ENCODE measurements at places on chromosomes 3 and 15.

DNA sequence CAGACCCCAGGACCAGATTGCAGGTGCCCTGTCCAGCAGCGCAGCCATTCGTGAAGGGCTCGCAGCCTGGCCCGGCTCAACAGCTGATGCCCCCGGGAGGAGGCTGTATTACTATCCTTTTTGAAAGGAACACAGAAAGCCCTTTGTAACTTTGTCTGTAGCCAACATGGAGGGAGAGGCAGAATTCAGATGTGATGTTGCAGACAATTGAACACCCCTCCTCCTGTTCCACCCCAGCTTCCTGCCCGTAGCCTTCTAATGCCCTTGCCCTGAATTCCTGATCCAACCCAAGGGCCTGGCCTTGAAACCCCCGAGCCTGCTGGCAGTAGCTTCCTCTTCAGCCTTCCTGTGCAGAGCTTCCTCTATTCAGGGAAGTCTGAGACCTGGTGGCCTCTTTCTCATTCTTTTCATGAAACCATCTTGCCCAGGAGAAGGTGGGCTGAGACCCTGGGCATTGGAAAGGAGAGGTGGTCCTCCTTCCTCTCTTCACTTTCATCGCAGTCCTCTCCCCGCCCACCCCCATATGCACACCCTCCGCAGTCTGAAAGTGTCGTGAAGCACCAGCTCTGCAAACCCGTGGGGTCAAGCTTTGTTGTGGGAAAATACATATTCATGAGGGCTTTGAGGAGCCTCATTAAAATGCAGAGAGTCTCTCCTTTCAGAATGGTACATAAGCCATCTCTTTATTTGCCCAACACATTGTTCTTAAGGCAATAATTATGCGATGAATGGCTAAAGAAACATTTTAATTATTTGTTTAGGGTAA, 109.2 kb downstream of the APBA2 start:
- DNase-seq, result no peak

DNA sequence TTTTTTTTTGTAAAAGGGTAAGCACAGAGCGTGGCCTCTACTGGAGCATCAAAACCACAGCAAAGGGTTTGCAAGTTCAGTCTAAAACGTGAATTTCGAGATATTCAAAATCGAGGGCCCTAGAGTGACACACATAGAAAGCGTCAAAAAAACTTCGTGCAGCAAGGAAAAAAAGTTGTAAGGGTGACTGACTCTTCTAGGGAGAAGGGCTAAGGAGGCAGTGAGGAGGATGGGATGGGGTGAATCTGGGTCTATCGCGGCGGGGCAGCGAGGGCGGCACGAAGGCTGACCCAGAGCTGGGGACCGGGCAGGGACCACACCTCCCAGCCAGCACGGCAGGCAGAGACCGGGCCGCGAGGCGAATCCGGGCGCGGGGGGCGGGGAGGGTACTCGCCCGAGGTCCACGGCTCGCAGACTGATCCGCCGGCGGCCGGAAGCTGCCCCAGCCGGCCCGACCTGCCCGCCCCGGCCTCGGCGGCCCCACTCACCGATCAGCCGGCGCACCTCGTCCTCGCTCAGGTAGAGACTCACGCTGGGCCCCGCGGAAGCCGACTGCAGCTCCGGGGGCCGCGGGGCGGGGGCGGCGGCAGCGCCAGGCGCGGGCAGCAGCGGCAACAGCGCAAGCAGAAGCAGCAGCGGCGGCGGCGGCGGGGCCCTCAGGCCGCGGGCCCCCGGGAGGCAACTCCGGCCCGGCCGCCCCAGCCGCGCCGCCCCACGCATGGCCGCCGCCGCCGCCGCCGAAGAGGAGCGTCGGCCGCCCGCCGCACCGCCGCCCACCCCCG, 533 bp downstream of the RYK start:
- DNase-seq, result peak; percentile 78

- DNase-seq, result no peak
These were observed 79.3 kb upstream of the SNRPA1 start for GRCh38 chr15:101374326-101374725.

DNA sequence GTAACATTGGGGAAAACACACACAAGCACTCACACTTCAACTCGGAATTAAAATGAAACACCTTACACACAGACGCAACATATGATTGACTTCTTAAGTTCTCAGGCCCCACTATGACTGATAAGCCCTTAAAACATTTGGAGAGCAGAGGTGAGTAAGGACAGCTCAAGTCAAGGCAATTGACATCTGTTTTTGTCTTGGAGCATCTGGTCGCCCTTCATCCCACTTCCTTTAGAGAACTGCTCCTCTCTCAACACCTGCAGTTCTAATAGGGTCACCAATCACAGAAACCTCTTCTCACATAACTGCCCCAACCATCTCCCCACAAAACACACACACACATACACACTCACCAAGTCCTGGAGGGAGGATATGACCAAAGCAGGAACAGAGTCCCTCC, 43.4 kb downstream of the ERC2 start:
- DNase-seq, result no peak

DNA sequence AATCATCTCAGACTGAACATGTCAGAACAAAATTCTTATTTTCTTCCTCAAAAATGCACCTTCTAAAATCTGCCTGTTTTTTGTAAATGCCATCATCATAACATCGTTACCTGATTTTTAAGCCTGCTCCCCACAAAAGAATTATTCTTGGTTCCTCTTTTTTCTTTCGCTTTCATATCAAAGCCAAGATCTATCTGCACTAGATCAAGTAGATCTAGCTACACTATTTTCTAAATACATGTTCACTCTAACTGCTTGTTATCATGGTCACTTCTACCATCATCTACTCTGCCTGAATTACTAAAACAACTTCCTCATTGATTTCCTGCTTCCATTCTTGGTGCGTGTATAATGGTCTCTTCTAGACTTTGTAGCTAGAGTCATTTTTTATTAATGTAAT, 217.7 kb downstream of the ARPP21 start:
- DNase-seq, result no peak

DNA sequence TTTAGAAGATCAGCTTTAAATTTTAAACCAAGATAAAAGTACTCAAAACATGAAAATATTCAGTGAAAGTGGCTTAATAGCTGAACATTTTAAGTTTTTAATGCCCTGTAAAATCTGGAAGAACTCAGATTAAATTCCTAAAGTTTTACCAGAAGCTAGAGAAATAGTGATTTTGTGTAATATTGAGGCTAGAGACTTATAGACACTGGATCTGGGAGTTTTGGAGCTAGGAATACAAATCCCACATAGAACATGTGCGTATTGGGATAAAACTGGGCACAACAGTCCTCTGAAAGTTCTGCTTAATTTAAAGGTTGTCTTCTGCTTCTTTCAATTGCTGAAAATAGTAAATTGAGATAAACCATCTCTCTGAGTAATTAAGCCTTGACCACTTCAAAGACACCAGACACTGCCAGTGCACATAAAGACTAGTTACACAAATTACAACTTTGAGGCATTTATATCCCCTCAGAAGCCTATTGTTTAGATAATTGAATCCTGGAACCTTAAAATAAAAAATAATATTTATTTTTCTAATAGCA, 1382.5 kb downstream of the OTOL1 start:
- no peak for DNase-seq

GRCh38 chr15:84967380-84967779, 14.3 kb upstream of the PDE8A start:
- DNase-seq, result no peak

DNA sequence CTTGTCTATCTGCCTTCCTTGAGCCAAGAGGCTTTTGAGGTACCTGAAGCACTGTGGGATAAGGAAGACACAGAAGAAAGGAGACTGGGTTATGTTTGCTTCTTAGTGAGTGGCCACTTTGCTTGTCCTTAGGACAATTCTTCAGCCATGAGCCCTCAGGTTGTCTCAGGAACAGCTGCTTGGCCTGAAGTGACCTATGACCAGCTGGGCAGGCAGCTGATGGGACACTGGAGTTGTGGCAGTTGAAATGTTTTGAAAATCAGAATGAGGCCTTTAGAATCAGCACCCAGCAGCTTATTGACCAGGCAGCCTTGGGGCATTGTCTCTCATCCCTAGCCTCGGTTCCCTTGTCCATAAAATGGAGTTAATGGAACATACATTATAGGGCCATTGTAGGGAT, 37.0 kb downstream of the RBP2 start:
- no peak for DNase-seq

DNA sequence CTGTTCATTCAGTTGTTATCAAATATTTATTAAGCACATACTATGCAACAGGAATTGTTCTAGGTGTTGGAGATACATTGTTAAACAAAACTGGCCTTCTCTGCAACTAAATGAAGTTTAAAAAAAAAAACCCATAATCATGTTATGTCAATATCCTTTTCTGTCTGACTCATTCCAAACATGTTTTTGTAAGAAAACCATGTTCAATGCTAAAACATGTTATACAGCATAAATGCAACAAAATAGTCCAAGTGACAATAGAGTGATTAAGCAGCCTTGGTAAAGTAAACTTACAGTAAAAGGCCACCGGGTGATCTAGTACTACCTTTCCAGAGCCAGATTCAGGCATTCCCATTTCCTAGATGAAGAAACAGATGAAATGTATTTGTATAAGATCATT, 278.0 kb upstream of the NECTIN3 start:
- DNase-seq, result no peak

GRCh38 chr3:38349684-38350359, 3.2 kb downstream of the XYLB start:
- no peak for DNase-seq

DNA sequence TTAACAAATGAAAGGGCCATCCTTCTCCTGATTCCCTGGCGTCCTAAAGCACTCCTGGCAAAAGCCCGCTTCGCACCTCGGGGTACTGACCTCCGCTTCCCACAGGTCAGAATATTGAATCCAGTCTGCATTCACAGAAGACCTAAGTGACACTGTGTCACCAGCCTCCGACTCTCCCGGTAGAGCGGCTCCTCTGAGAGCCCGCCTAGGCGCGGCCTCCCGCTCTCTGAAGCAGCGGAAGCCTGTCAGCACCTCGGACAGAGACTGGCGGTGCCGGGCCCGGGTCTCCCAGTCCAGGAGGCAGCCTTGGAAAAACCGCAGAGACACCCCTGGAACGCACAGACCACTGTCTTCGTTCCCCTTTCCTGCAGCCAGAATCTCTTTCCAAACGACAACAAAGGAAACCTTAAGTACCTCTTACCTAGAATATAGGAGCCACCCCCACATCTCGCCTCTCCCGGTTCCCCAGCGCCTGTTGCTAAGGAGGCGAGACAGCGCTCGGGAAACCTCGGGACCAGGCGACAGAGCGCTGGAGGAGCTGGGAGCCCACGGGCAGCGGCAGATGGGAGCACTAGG, 1.2 kb downstream of the GABRB3 start:
- peak; percentile 93 for DNase-seq

DNA sequence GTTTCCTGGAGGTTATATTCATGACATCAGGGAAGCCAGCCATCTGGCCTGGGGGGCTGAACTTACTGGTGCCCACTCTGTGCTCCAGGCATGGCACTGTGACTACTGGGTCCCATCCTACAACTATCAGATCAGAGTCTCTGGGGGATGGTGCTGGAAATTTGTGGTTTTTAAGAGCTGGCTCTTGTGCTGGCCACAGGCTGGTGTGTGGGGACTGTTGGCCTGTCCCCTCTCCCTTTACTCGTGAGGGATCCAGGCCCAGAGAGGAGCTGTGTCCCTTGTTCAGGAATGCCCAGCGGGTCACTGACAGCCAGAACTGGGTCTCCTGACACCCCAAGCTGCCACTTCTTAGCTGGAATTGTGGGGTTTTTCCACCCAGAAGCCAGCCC, 44.5 kb upstream of the SEC22A start:
- no peak for DNase-seq

- DNase-seq, result no peak
These were observed 400 bp downstream of the RAB43 start for GRCh38 chr3:129121016-129121791.

DNA sequence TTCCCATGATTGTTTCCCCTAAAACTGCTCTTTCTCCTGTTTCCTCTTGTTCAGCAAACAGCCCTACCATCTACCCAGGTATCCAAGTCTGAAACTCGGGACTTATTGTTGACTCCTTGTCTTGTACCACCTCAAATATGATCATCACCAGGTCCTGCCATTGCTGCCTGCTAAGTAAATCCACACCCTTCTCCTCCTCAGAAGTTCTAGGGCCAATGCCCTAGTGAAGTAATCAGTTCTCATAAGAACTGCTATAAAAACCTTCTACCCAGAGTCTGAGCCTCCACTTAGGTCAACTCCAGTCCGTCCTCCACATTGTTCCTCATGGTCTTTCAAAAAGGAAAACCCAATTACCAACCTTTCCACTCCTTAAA, 77.0 kb upstream of the IL12A start:
- no peak for DNase-seq

- DNase-seq, result no peak
These were observed 33.2 kb downstream of the CDCP1 start for GRCh38 chr3:45112939-45113338.

DNA sequence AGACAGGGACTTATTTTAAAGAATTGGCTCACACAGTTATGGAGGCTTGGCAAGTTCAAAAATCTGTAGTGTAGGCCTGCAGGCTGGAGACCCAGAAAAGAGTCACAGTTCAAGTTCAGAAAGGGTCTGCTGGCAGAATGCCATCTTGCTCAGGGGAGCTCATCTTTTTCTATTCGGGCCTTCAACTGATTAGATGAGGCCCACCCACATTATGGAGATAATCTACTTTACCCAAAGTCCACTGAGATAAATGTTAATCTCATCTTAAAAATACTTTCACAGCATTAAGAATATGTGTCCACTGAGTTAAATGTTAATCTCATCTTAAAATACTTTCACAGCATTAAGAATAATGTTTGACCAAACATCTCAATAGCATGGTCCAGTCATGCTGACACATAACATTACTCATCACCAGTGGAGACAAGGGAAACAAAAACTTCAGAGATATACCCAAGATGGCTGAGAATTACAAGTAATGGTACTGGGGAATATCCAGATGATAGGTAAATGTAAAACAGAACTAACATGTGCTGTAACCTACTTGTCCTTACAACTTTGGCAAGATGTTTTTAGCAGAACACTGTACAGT, 74.3 kb upstream of the STAC start:
- no peak for DNase-seq

- peak; percentile 74 for DNase-seq
These were observed 1.6 kb downstream of the CYP11A1 start for GRCh38 chr15:74365598-74366445.

DNA sequence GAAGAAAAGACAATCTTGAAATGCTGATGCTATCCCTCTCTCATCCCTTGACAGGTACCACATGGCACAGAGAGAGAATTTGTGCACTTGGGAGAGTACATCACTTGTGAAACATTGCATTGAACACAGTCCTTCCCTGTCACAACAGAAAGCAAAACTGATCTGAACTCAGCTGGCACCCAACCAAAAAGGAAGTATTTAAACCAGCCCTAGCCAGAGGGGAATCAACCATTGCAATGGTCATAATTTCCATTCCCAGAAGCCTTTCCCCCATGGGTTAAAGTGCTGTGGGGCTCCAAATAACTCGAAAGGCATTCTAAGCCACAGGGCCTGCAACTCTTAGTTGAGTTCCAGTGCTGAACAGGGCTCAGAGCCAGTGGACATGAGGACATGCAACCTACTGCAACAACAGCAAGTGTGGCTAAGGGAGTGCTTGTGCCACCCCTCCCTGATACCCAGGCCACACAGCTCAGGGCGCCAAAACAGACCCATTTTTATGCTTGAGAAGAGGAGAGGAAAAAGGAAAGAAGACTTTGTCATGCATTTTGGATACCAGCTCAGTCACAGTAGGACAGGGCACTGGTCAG, 530.8 kb upstream of the BCHE start:
- no peak for DNase-seq

GRCh38 chr3:194086388-194087075, 49.4 kb upstream of the HES1 start:
- DNase-seq, result no peak

Measured in nephron progenitor cell (in vitro differentiated cells).